ENCODE measurements at places on chromosomes 4 and X.

- DNase-seq = no peak
Observed at GRCh38 chr4:10075158-10075863, 41.3 kb downstream of the WDR1 start.

DNA sequence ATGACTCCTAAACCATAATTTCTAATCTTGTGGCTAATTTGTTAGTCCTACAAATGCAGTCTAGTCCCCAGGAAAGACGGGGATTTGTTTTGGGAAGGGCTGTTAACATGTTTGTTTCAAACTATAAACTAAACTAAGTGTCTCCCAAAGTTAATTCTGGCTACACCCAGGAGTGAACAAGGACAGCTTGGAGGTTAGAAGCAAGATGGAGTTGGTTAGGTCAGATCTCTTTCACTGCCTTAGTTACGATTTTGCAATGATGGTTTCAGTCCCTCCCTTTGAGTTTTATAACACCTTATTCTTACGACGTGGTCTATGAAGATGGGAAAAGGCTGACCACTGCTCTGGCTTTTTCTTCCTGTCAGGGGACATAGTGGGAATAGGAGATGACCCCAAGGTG lies 27.0 kb upstream of the IL2 start:
- DNase-seq = no peak

- no peak for DNase-seq
Observed at GRCh38 chr4:27398631-27399310, 538.1 kb downstream of the STIM2 start.

DNA sequence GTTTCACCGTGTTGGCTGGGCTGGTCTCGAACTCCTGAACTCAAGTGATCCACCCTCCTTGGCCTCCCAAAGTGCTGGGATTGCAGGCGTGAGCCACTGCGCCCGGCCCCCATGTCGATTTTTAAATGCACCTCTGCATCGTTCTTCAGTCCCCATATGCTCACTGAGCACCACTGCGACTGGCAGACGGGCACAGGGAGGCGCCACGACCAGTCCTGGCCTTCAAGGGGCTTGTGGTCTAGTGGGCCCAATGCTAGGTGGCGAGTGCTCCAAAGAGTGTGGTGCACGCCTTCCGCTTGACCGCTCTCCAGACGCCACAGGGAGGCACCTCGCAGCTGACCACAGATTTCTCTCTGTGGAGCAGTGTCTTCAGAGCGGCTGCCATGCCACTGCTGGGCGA lies 11.7 kb upstream of the MSANTD1 start:
- no peak for DNase-seq

- DNase-seq = no peak
Observed at GRCh38 chr4:29276150-29276549, 1444.0 kb upstream of the PCDH7 start.

- no peak for DNase-seq
Observed at GRCh38 chrX:44795945-44796450, 47.8 kb upstream of the DUSP21 start.

Data from nucleus accumbens (tissue), 56 donors.